Right renal pelvis (tissue), 4 donors: ENCODE measurements at places on chromosomes 3 and 15. TPM values are rescaled to one million over a fixed set of nuclear protein-coding genes. Genes with fewer than 3 reads are reported as not detected.

Gene GOLGA8R
- 6.7 TPM for polyA plus RNA-seq

Gene CASR
- 29.6 TPM for polyA plus RNA-seq

Gene P2RY13
- 2.2 TPM for polyA plus RNA-seq

Gene ACKR2
- polyA plus RNA-seq: 2.0 TPM

Gene BFSP2
- 0.21 TPM for polyA plus RNA-seq
